ENCODE measurements at places on chromosomes 7 and 10.

DNA sequence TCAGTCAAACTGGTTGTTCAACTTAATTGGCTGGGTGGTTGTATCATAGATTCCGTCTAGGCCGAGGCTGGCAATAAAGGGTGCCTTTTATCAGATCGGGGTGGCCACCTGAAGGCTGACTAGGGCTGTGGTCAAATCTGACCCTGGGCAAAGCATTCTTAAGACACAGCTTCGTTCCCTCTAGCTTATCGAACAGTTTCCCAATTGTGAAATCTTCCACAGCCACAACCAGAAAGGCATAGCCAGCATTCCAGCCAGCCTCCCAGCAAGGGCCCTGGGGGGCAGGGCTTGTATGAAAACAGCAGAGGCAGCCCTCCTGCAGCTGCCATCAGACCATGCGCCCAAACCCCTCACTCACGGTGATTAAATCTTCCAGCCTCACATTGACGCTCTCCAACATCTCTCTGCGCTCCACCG, 42.5 kb upstream of the TMEM213 start:
- peak; percentile 46 for DNase-seq

DNA sequence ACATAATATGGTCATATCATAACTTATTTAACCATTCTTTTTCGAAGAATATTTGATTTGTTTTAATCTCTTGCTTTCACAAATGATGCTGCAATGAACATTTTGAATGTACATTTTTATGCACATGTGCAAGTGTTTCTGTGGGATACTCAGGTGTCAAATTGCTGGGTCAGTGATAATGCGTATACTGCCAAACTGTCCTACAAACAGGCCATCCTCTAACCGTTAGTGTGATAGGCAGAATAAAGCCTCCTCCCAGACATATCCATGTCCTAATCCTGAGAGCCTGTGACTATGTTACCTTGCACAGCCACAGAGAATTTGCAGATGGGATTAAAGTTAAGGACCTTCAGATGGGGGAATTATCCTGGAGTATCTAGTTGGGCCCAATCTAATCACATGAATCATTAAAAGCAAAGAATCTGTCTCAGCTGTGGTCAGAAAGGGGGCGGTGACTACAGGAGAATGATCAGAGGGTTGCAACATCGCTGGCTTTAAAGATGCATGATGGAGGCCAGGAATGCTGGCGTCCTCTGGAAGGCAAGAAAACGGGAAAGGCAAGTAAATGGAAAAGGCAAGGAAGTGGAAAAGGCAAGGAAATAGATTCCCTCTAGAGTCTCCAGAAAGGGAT, 46.7 kb downstream of the FZD1 start:
- peak; percentile 56 for DNase-seq

DNA sequence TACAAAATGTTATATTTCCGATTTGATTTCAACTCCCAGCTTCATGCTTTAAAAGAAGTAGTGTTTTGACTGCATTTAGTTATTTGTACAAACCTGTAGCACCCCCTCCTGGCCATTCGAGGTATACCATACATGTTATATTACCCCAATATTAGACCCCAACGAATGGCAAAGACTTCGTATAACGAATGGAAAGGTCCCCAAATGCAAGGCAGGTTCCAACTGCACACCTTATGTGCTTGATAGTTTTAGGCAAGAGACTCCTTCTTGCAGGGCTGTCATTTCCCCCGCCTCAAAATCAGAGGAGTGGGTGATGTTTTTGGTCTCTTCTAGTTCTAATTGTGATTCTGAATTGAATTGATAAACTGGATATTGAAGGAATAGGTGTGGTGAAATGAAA, 101.1 kb upstream of the TARP start:
- DNase-seq, result peak; percentile 36

- DNase-seq, result no peak
Observed at GRCh38 chr10:1157615-1157933, 101.4 kb downstream of the WDR37 start.

DNA sequence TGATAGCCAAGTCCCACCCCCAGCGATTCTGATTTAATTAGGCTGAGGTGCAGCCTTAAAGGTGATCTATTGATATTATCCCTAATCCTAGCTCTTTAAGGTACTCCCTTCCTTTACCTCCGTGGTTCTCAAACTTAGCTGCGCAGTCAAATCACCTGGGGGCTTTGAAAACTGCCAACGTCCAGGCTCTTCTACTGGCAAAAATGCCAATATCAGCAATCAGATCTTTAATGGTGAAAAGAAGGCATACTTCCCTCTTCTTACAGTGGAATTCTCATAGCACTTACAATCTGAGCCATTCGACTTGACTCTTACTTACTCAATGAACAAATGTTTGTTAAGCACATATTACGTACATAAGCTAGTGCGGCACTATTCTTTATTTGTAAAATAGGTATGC, 704 bp upstream of the SLC35B4 start:
- DNase-seq, result no peak

GRCh38 chr10:36666451-36666850, 458.9 kb upstream of the ANKRD30A start:
- DNase-seq, result no peak

- DNase-seq, result no peak
Observed at GRCh38 chr7:106448992-106449859, 164.4 kb upstream of the NAMPT start.

DNA sequence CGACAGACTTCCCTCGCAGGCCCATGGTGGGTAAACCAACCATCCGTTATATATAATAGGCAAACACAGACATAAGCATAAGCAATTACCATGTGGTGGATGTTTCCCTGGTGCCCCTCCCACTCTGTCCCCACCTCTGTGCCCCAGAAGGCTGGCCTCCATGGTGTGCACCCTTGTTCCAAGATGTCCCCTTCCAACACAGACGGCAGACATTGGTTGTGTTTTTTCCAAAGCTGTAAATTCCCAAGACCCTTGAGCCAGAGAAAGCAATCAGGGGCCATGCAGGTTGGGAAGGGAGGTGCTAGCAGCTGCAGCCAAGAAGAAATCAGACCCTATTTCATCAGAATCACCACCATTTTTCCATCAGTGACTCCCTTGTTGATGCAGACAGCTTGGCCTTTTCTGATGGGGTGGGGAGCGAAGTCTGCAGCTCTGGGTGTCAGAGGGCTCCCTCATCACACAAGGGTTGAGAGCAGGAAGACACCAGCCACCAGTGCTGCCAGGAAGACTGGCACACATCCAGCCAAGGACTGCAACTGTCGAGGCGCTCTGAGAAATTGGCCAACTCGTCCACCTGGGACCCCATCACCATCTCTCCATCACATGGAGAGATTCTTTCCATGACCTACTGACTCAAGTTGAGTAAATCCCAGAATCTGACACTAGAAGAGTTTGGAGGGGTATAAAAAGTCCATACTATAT, 86.8 kb upstream of the CHST15 start:
- no peak for DNase-seq

DNA sequence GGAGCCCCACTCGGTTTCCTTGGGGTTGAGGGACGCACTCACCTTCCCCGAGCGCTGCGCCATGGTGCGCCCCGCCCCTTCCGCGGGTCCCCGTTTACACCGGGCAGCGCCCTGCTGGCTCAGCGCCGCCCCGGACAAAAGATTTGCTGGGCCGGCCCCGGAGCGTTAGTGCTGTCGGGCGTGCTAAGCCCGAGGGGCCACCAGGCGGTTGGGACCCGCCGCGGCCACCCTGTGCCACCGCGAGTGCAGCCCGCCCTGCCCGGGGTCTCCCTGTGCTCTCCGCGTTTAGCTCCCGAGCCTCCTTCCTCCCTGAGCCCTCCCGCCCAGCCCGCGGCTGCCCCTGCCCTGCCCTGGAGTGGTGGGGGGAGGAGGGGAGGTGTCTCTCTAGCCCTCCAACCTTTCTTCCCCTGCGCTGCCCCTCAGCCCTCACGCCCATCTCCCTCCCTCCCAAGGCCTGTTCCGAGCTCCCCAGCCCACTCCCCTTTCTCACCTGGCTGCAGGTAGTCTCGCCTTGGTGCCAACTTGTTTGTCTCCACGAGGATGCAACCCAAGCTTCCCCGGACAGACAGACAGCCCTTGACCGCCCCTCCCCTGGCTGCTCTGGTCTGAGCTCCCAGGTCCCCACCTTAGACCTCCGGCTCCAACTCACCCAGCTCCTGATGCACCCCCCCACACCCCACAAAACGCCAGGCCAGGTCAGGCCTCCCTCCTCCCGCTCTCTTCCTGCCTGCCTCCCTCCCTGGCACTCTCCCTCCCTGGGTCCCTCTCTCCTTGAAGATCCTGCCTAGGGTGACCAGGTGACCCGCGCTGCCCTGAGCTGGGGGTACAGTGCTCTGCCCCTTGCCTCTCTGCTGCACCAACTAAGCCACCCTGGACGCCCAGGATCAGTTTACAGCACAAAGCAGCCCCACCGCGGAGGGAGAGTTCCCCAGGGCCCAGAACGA, at the start of gene CRYGN:
TSS of gene CRYGN (minus strand) at position 287 of the 944 bp plus-strand sequence. CDS start at position 63, 224 bp downstream.
- no peak for DNase-seq

DNA sequence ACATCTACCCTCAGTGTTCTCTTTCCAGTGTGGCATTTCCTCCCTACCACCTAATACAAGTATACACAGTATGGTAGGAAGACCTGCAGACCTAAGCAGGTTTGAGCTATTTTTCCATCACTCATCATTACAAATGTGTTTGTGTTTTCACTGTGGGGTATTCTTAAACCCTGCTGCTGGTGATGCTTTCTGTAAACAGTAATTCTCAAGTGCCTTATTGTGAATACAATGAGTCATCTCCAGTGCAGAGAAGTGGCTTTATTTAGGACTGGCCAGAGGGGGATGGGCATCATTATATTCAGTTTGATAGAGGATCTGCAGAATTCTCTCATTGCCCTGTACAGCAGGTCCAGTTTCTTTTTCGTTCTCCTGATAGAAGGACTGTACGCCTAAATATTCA, 63.7 kb downstream of the GRM8 start:
- no peak for DNase-seq

DNA sequence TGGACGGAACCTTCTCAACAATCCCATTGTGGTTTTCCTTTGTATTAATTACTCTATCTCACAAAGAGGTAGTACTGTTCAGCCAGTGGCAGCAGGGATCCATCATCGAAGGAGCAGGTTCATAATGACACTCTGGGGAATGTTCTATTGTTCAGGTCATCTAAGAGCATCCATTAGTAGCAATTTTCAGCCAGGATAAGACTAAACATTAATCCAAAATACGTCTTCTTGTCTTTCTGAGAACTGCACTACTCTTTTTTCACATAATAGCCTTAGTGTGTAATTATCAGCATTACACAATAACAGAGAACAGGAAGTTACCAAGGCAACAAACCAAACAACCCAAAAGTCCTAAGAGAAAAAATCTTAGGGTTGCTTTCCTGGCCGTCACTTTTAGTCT, 259.5 kb upstream of the VWC2 start:
- no peak for DNase-seq

DNA sequence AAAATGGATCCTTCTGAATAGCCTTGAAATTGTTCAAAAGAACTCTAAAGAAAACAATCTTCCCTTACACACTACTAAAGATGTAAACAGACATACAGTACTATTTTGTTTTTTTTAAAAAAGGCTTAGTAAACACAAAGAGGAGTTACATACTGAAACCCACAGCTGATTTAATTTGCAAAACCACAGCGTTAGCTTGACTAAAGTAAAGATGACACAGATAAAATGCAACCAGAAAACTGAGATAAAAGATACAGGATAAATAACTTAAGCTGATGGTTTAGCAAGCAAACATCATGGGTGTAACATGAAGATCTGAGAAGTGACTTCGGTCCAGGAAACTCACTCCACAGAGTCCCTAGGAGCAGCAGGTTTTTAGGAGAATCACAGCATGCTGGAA, 21.8 kb downstream of the PRKCQ start:
- DNase-seq, result no peak

DNA sequence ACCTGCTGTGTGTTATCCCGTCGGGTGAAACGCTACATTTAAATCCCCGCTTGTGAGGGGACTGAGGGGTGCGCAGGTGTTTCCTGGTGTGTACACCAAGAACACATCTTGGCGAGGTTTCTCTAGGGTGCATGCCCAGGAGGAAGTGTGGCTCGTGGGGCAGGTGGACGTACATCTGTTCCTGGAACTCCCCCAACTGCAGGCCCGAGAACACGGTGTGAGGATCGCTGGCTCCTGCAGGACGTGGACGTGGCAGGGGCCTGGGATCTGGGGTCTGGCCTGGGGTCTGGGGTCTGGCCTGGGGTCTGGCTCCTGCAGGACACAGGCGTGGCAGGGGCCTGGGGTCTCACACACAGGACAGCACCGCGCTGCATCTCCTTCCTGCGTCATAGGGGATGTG, 10.1 kb downstream of the KNDC1 start:
- DNase-seq, result no peak

- no peak for DNase-seq
Observed at GRCh38 chr10:118412132-118412760, 70.1 kb upstream of the FAM204A start.

DNA sequence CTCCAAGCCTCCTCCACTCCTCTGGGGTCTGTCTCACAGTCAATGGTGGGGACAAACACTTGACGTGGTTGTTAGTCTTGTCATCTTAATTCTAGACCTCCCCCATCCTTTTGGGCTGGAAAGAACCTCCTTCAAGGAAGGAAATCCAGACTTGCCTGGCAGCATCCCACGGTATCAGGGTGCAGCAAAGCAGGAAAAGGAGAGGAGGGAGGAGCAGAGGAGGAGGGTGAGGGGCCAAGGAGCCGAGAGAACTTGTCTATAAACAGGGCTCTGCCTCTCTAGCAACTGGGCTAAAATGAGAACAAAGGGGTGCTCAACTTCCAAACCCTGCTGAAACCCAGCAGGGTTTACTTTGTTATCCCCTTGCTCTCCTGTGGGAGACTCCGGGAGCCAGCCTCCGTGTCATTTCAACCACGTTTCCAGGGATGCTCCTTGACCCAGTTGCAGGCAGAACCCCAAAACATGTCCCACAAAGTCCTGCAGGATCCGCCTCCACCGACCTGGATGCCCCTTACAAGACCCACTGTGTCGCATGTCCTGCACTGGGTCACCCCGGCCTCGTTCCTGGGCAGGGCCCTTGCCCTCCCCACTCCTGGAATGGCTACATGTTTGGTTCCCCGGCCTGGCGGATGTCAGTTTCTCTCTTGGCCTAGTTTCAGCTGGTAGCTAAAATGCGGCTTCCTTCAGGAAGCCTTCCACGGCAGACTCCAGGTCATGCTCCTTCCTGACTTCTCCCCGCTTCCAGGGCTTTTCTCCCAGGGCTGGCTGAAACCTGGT, 69.7 kb upstream of the MGMT start:
- DNase-seq, result no peak

DNA sequence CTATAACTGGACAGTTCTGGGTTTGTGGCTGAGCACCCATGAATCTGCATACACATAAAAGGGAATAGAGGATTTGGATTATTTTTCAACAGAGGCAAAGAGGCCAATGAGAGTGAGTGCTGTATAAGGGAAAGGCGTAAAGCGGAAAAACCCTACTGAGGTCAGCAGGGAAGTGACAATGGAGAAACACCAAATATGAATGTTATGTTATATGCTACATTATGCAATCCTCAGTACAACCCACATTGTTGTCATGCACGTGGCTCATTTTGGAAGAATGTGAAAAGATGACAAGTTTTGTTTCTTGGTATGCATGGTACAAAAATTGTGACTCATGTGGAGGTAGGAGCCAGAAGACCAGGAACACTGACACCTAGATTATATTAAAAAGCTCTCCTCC, 113.6 kb upstream of the AMPH start:
- peak; percentile 90 for DNase-seq

DNA sequence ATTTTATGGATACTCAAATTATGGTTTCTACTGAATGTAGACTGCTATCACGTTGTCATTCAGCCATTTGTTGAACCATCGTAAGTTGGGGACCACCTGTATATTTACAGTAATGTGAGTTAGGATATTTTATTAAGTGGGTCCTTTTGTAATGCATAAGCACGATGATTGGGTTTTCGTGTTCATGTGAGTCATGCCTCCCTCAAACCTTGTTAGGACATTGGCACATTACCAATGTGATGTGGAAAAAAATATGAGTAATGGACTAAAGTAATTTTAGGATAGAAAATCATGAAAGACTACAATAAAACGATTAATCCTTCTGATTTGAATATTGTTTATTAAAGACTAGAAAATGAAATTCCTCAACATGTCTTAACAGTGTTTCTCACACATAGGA, 8.7 kb downstream of the SMC3 start:
- peak; percentile 19 for DNase-seq

All from kidney tubule cell (primary cell).